ENCODE measurements at places on chromosomes 2 and 18. TPM values are rescaled to one million over a fixed set of nuclear protein-coding genes. Genes with fewer than 3 reads are reported as not detected.

DNA sequence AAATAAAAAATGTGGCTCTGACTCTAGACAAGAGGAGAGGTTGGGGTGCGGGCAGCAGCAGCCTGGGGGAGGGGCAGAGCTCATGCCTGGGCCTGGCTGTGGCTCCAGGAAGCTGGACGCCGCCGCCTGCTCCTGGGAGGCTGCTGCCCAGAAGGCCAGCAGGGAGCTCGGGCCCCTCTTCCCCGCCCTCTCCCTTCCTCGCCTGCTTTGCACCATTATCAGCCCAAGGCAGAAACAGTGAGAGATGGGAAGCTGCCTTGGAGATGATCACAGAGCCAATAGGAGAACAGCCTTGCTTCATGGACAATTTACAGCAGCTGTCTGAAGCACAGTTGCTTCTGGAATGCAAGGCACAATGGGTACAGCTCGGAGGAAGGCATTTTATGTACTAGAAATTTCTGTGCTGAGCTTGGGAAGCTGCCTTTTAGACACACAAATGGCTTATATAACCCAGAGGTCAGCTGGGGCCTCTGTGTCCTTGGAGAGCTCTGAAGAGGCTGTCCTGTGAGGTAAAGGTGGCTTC is 55.3 kb upstream of the AFF3 start:
- H3K27ac ChIP-seq: no peak overlapping the region
- DNase-seq: no peak
- H3K27me3 ChIP-seq: no peaks in the 10 kb centered on the region

IL1A gene
- 0.11 TPM for total RNA-seq

HOXD13 gene
- 0.36 TPM for total RNA-seq

CRIM1 gene
- 70.7 TPM for total RNA-seq

DNA sequence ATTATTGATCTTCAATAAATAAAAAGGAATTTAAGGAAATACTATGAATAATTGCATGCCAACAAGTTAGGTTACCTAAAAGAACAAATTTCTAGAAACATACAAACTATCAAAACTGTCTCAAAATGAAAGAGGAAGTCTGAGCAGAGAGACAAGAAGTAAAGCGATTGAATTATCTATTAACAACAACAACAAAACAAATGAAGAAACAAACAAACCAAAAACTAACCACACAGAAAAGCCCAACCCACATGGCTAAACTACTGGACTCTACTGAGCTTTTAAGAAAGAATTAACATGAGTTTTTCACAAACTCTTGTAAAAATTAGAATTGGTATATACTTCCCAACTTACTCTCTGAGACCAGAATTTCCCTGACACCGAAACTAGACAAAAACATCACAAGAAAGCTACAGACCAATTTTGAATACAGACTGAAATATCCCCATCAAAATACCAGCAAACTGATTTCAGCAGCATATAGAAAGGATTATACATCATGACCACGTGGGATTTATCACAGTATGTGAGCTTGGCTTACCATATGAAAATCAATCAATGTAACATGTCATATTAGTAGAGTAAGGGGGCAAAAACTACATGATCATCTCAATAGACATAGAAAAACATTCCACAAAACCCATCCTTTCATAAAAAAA is 16.6 kb upstream of the GALNT1 start:
- H3K36me3 ChIP-seq: no peaks in the 10 kb centered on the region
- H3K27ac ChIP-seq: no peak overlapping the region
- no peak overlapping the region for H3K4me3 ChIP-seq
- no peaks in the 10 kb centered on the region for H3K27me3 ChIP-seq

DNA sequence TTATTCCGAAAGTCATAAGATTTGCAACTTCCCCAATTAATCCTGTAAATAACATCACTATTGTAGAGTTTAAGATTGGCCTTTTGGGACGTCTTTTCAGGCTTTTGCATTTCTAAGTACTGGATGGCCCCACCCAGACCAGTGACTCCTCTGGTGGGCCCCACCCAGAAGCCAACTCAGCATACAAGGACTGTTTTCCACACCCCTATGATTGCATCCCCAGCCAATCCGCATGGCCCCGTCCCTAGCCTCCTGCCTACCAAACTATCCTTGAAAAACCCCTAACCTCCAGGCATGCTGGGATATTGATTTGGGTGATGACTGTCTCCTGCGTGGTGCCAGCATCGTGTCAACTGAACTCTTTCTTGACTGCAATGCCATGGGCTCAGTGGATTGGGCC is 24.5 kb upstream of the TGIF1 start:
- no peaks in the 10 kb centered on the region for H3K27me3 ChIP-seq
- no peaks in the 10 kb centered on the region for H3K4me1 ChIP-seq
- H3K4me3 ChIP-seq: no peak overlapping the region
- H3K36me3 ChIP-seq: no peaks in the 10 kb centered on the region
- DNase-seq: no peak

DNA sequence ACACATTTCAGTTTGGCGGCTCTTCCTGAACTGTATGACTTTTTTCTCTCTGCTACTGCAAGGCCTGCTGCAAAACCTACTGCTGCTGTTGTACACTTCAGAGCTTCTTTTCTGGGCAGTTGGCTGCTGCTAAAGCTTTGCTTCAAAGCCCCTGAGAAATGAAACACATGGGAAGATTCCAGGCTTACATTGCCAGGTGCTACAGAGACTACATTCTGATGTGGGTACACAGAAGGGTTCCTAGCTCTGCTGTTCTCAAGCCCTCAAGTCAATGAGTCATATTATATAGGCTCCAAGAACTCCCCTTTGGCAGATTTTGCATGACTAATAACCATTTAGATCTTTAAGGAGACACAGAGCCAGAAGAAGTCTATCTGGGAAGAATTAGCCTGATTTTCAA is 12.9 kb upstream of the PGAP1 start:
- peaks cover 8% of the 10 kb centered on the region for H3K4me1 ChIP-seq
- H3K4me3 ChIP-seq: no peak overlapping the region
- H3K27ac ChIP-seq: no peak overlapping the region
- peak; percentile 71 for DNase-seq

DNA sequence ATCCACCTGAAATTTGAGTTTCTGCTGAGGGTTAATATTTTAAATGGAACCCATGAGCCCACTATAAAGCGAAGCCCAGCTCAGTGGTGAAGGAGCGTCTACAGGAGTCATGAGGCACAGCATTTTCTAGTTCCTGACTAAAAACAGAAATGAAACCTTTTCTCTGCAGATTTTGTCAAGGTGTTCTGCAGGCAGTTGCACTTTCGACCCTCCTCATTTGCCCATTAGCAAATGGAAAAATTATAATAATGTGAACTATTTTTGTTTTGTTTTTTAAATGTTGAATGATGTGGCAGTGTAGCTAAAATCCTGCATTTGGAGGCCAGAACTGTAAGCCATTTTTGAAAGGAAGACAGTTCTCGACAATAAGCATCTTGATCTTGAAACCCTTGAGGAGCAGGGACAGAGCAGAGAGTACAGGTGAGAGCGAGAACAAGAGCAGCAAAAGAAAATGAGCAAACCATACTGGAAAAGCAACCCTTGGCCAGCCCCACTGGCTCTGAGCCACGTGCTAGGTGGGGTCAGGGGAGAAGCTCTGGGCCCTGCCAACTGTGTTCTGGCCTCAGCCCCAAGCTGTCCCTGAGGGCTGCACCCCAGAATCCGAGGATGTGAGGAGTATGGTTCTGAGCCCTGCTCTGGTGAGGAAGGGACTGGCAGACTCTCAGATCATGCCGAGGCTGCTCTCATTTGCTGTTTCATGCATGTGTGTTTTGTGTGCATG is 26.4 kb upstream of the COPS8 start:
- peaks cover 8% of the 10 kb centered on the region for H3K4me1 ChIP-seq
- no peak for DNase-seq
- no peak overlapping the region for H3K27ac ChIP-seq
- no peak overlapping the region for H3K4me3 ChIP-seq

DNA sequence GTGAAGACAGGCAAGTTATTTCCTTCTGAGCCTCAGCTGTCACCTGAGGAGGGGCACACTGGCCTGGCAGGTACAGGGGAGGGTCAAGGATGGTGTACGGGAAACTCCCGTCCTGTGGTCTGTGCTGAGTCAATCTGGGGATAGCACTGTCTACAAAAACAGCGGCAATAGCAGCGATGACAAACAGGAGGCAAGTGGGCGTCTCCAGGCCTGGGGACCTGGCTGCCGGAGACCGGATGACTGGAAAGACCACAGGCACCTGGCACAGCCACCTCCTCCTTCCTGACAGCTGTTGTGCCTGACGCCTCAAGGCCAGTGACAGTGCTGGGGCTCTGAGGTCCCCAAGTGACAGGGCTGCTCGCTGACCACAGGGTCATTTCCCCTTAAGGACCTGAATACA is 202.1 kb upstream of the HS6ST1 start:
- H3K4me3 ChIP-seq: no peak overlapping the region
- H3K36me3 ChIP-seq: no peaks in the 10 kb centered on the region
- peak; percentile 75 for DNase-seq
- H3K27me3 ChIP-seq: peaks cover 25% of the 10 kb centered on the region
- H3K4me1 ChIP-seq: peaks cover 7% of the 10 kb centered on the region

- H3K4me3 ChIP-seq: no peak overlapping the region
- H3K27me3 ChIP-seq: no peaks in the 10 kb centered on the region
- H3K27ac ChIP-seq: no peak overlapping the region
- H3K36me3 ChIP-seq: no peaks in the 10 kb centered on the region
These were observed 23.3 kb downstream of the CLASP1 start for GRCh38 chr2:121625953-121626352.

DNA sequence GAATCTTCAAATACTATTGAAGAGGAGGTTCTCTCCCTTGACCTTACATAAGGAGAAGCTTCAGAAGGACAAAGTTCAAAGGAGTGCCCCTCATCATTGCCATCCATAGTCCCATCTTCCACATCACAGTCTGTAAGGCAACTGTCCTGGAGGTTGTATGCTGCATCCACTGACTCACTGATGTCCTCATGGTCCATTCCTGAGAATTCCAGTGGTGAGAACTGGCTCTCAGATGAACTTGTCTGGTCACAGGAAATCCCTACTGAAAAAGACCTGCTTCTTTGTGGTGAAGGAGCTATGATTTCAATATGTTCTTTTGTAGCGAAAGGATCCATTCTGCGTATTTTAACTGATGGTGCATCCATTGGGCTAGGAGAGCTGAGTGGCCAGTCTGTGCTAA is 52.2 kb downstream of the EIF2AK3 start:
- H3K27ac ChIP-seq: no peak overlapping the region
- no peaks in the 10 kb centered on the region for H3K27me3 ChIP-seq
- H3K4me1 ChIP-seq: no peaks in the 10 kb centered on the region
- H3K36me3 ChIP-seq: peaks cover 27% of the 10 kb centered on the region

DNA sequence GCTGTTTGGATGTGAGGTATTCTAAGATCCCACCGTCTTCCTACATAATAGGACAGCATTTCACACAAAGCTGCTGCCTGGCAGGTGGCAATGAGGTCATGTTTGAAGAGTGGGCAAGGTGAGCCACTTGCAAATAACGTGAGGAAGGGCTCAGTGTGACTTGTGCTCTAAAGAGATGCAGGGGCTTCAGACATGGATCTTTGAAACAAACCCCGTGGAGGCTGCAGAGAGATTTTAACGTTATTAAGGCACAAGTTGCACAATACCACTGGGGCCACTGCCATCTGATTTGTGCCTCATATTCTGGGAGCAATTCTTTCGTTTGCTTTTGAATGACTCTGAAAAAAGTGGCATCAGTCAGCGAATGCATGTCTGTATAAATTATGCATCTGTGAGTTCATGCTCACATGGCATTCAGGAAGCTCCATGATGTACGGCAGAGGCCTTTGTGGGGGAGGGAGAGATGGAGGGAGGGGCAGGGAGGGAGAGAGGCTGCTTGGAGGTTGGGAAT is 362.0 kb downstream of the SOX11 start:
- no peaks in the 10 kb centered on the region for H3K36me3 ChIP-seq
- H3K27me3 ChIP-seq: no peaks in the 10 kb centered on the region
- H3K4me3 ChIP-seq: no peak overlapping the region
- no peak overlapping the region for H3K27ac ChIP-seq
- no peak for DNase-seq

DQX1 gene
- total RNA-seq: 0.63 TPM

DNA sequence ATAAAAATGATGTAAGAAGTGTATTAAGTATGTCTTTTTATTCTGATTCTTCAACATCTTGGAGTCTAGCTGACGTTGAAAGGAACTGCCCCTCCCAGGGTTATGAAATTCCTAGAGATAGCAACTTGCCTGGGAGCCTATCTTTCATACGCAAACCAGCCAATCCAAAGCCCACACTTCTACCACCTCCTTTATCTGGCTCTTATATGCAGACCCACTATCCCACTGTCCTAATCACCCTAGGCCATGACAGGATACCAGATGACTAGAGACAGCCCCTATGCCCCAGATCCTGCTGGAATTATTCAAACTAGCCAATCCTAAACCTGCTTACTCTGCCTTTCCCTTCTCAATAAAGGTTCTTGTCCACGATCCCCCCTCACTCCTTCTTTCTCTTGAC is 11.8 kb upstream of the CDC42EP3 start:
- H3K4me3 ChIP-seq: no peak overlapping the region
- peaks cover 8% of the 10 kb centered on the region for H3K4me1 ChIP-seq
- H3K27me3 ChIP-seq: no peaks in the 10 kb centered on the region
- peak overlapping the region; percentile 69 for H3K27ac ChIP-seq
- H3K36me3 ChIP-seq: peaks cover 6% of the 10 kb centered on the region
- no peak for DNase-seq

SERPINB3 gene
- total RNA-seq: 5.6 TPM

DNA sequence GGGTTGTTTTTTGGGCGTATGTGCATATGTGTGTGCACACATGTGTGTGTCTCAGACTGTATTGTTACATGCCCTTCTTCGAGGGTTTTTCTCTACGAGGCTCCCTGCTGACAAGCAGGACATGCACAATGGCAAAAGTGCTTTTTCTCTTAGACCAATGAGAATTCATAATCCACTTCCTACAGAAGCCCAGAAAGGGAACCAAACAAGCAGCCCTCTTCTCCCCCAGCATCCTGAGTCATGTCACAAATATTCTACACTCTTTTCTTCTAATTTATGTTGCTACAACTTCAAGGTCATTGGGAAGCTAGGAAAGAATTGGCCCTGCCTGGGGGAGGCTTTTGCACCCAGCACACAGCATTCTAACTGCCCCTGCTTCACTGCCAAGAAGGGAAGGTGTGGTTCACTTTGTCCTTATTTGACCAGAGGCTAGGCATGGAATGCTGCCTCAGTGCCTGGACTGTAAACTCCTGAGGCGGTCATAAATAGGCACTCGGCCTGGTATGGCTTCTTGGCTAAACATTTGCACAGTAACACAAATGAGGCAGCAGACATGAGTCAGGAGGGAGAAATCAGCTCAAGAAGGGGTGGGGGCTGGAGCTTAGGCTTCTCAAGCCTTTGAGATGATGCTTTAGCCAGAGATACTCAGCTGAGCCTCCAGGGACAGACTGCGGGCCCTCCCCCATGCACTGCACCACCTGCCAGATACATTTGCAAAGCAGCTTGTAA is 92.7 kb upstream of the KLF7 start:
- no peaks in the 10 kb centered on the region for H3K36me3 ChIP-seq
- peak overlapping the region; percentile 55 for H3K27ac ChIP-seq
- peaks cover 82% of the 10 kb centered on the region for H3K4me1 ChIP-seq
- DNase-seq: peak; percentile 96

- H3K4me3 ChIP-seq: no peak overlapping the region
- DNase-seq: no peak
- H3K27ac ChIP-seq: no peak overlapping the region
- H3K4me1 ChIP-seq: no peaks in the 10 kb centered on the region
- H3K36me3 ChIP-seq: no peaks in the 10 kb centered on the region
These were observed 128.8 kb downstream of the KCNJ3 start for GRCh38 chr2:154827286-154827685.

GRCh38 chr2:174335254-174335987 is 667 bp downstream of the SP9 start:
- no peaks in the 10 kb centered on the region for H3K36me3 ChIP-seq
- H3K27me3 ChIP-seq: no peaks in the 10 kb centered on the region
- no peak for DNase-seq
- peaks cover 4% of the 10 kb centered on the region for H3K4me1 ChIP-seq

ACTG2 gene
- total RNA-seq: 3.8 TPM

TWIST2 gene
- total RNA-seq: 5.8 TPM

TRABD2A gene
- total RNA-seq: 2.0 TPM

RAPGEF4 gene
- total RNA-seq: 0.87 TPM

PDE1A gene
- not detected for total RNA-seq
